CD4-positive, alpha-beta T cell (primary cell): ENCODE measurements at places on chromosomes 12 and 14.

GRCh38 chr14:51219473-51220448 lies 20.3 kb upstream of the TMX1 start:
- no peak for DNase-seq

GRCh38 chr14:78618368-78618767 lies 448.2 kb downstream of the NRXN3 start:
- DNase-seq = no peak

GRCh38 chr12:53197011-53197640 lies 9.9 kb downstream of the ITGB7 start:
- no peak for DNase-seq

DNA sequence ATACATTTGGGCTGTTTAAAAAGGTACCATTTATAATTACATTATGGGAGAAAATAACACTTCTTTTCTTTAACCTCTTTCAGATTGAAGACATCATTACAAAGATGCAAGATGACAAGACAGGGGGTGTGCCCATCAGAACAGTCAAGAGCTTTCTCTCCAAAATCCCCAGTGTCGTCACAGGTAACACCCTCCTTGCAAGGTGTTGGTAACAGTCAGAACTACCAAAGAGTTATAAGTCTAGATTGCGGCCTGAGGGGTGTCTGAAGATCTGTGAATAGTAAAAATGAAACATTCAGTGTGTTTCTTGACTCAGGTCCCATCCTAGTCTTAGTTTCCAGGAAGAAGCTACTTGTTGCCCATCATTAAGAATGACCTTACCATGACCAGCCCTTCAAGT lies 419.8 kb downstream of the RGS6 start:
- no peak for DNase-seq

DNA sequence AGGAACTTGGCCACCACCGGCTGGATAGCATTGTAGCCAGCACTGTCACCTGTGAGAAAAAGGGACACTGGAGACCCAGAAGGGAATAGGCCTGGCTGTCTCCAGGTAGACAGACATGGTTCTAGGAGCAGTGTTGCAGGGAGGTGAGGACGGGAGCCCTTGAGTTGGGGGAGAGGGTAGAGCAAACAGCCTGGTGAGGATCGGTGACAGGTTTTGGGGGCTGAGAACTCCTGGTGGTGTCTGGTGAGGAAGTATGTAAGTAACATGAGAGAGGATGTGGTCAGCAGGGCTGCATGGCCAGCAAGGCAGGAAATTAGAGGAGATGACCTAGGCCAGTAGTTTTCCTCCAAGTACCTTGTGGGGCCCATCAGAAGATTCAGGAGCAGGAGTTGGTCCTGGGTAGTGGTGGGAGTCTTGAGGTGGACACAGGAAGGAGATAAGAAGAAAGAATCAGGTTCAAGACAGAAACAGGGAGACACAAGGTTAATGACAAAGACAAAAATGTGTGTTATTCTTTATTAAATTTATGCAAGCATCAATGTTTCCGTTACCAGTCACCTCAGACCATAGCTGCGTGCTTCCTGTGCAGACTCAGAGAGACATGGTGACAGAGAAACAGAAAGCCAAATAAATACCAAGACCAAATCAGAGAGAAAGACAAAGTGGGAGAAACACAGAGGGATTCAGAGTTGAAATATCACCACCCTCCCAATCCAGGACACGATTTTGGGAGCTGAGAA lies at the start of gene ARHGAP9:
Gene ARHGAP9 (minus strand): TSS at position 491 of the 740 bp plus-strand sequence. CDS start 460 bp downstream, at position 31.
- peak; percentile 65 for DNase-seq

DNA sequence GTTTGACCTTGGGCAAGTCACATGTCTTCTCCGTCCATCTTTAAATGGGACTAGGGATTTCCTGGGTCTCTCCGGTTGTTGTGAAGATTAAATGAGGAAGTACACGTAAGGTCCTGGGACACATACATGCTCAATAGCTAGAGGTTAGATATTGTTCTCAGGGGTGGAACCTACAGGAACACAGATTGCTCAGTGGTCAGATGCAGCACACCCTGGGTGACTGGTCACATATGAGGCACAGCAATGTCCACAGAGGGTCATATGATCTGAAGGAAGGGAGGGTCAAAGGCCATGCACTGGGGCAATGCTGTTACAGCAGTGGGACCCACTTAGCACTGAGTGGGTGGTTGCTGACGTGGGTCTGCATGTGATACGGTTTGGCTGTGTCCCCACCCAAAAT lies 11.4 kb upstream of the SLC8B1 start:
- DNase-seq = no peak

DNA sequence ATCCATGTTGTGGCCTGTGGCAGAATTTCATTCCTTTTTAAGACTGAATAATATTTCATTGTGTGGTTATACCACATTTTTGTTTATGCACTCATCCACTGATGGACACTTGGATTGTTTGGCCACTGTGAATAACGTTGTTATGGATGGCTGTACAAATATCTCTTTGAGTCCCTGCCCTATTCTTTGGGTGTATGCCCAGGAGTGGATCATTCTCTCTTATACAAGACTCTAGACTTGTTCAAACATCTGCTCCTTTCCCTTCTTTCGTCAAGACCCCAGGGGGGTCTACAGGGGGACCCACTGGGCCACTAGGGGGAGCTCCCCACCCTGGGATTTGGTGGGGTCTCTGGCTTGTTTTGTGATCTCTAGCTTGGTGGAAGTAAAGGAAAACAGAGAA lies 77.4 kb downstream of the FBXL14 start:
- no peak for DNase-seq

- no peak for DNase-seq
Observed at GRCh38 chr14:74927225-74927624, 4.2 kb upstream of the RPS6KL1 start.

GRCh38 chr14:90368946-90369721 lies 27.7 kb upstream of the CALM1 start:
- no peak for DNase-seq

DNA sequence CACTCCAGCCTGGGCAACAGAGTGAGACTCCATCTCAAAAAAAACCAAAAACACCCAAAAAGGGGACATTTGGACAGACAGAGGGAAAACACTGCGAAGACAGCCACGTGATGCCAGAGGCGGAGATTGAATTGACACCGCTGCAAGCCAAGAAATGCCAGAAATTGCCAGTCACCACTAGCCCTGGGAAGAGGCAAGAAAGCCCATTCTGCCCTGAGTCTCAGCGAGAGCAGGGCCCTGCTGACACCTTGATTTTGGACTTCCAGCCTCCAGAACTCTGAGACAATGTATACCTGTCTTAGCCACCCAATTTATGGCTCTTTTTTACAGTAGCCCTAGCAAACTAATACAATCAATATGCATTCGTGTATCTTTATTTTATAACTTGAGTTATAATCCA lies 7.4 kb upstream of the IGFBP6 start:
- DNase-seq = no peak

DNA sequence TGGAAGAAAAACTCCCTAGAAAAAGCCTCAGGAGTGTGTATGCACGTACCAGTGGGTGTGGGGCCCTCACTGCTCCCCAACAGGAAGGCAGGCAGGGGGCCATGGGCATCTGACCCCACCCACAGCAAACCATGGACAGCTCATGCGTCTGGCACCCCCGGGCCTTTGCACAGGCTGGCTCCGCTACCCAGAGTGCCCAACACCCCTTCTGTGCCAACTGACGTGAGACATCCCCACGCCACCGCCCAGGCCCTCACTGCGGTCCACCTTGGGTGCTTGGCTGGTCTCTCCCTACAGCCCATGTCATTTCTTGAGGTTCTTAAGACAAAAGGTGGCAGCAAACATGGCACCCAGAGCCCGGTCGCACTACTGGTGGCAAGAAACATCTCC lies 91.4 kb downstream of the NCOR2 start:
- no peak for DNase-seq

GRCh38 chr12:119308708-119309456 lies 25.6 kb upstream of the CCDC60 start:
- no peak for DNase-seq

DNA sequence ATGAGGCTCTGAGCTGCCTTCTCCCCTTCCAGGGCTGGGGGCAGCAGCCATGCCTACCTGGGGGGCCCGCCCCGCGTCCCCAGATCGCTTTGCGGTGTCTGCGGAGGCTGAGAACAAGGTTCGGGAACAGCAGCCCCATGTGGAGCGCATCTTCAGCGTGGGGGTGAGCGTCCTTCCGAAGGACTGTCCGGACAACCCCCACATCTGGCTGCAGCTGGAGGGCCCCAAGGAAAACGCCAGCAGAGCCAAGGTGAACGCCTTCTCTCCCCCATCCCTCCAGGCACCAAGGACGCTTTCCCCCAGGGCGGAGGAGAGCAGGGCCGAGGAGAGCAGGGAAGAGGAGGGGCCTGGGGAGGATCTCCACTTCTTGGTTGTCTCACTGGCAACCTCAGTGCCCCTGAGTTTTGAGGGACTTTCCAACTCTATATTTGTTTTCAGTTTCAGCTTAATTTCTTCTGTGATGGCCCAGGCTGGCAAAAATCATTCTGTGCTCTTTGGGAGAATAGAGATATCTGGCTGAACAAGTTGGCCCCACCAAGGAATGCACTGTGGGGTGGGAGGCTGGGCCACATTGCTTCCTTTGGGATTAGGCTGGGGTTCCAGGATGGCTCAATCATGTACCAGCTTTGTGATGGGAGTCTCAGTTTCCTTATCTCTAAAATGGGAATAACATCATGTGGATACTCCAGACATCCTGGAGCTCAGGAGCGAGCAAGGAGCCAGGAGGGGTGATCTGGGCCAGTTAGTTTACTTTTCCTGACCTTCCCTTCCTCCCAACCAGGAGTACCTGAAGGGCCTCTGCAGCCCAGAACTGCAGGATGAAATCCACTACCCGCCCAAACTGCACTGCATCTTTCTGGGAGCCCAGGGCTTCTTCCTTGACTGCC lies 1.2 kb downstream of the KHNYN start:
- DNase-seq = peak; percentile 50

GRCh38 chr14:95452176-95452892 lies 64.1 kb downstream of the SYNE3 start:
- DNase-seq = no peak

GRCh38 chr14:71166180-71166837 lies 259.1 kb downstream of the PCNX1 start:
- DNase-seq = no peak

DNA sequence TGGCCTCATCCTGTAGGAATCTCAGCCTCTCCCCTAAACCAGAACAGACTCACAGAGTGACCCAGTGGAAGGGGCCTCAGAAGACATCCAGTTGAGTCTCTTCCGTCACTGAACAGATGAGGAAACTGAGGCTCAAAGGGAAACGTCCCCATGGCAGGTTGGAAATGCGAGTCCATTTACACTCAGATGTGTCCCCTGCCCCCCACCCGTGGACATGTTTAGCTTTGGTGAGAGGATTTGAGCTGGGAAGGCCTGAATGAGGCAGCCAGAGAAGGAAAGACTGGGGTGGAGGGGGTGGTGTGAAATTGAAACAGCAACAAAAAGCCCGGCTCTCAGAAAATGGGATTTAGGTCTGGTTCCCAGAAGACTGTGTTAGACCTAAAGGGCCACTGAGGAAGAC lies 1.7 kb downstream of the FAIM2 start:
- no peak for DNase-seq

DNA sequence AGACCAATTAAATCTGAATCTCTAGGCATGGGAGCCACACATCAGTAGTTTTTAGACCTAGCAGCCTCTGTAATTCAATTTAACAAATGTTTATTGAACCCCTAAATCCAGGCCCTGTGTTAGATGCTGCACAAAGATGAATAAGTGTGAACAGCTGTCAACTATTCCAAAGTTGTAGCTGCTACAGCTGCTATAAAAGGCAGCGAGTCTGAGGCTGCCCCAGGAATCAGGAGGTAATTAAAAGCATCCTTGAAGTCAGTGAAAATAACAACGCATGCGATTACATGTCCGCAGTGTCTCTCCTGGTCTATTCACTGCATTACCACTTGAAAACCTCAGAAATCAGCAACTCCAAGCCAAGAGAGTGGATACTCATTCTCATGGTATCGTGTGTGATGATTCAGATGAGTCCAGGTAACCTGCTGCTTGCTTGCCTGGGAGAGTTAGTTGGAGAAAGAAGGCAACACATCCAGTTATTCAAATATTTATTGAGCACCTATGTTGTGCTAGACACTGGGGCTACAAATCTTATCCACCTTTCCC lies 34.9 kb upstream of the DDHD1 start:
- no peak for DNase-seq

DNA sequence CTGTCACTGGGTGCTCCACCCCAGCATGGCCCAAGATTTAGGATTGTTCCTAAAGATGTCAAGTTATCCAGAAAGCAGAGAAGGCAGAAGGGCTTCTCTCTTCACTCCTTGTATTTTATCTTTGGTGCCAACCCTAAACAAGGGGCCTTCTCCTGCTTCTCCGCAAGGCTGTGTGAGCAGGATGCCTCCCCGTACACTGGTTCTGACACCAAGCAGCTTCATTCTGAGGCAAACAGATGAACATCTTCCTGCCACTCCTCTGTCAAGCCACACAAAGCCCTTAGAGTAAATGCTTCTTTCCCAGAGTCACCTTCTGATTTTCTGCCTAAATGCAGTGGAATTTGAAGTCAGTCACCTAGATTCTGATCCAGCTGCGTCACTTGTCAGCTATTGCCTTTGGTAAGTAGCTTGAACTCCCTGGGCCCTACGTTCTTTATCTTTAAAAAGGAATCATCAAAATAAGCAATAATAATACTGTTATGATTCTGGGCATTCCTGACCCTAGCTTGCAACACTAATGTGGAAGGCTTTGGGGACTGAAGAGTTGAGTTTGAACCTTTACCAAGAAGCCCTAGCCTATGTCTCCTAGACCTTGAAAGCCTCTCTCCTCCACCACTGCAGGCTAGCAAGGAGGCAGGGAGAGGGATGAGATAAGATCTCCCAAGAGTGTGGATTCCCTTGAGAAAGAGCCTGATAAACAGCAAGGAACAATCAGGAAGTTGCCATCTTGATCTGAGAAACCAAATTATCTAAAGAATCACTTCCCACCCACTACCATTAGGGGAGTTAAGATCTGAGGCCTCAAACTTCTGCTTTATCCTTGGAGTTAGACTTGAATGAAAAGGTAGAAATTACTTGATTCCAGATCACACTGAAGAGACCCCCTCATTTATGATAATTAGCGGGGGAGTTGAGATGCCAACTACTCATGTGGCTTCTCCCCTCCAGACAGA lies 5.7 kb downstream of the KRT73 start:
- DNase-seq = no peak

- DNase-seq = no peak
Observed at GRCh38 chr14:105913861-105914260, 387.5 kb downstream of the TMEM121 start.

- DNase-seq = no peak
Observed at GRCh38 chr14:33968722-33969121, 17.8 kb upstream of the EGLN3 start.
